ENCODE measurements at places on chromosomes 7 and 10. TPM values are rescaled to one million over a fixed set of nuclear protein-coding genes. Genes with fewer than 3 reads are reported as not detected.

GRCh38 chr10:43408331-43408709, 666 bp downstream of the HNRNPF start:
- DNase-seq: no peak

DNA sequence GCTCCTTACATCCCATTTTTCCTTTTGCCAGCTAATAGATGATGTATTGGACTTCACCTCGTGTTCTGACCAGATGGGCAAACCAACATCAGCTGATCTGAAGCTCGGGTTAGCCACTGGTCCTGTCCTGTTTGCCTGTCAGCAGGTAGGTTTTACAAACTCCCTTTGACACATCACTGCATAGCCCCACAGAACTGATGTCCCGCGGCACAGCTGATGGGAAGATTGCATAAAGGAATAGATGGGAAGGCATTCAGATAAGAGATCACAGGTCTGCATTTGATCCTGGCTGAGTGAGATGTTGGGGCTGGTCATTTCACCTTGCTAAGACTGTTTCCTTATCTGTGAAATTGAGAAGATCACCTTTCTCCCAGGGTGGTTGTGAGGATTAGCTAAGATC, 37.9 kb downstream of the PDSS1 start:
- no peak for DNase-seq

DNA sequence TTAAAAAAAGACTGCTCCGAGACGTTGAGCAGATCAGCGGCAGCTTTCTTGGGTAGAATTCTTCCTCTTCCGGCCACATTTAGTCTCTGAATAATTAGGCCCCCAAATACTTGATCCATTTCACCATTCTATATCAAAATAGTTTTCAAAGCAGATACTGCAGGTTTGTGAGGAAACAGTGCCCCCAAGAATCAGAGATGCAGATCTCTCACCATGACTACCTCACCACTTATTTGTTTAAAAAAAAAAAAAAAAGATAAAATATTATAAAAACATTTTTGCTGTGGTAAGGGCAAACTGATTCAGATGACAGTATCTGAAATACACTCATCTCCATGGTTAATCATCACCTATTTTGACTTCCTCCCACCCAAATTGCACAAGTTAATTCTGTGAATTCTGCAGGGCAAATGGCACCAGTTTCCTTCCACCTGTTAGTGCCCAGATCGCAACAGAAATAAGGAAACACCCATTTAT, 210.4 kb downstream of the FAM107B start:
- DNase-seq: no peak

- peak; percentile 48 for DNase-seq
These were observed 84.3 kb upstream of the PHF14 start for GRCh38 chr7:10889266-10889898.

- no peak for DNase-seq
These were observed 41.0 kb upstream of the SLC29A3 start for GRCh38 chr10:71277914-71278665.

DNA sequence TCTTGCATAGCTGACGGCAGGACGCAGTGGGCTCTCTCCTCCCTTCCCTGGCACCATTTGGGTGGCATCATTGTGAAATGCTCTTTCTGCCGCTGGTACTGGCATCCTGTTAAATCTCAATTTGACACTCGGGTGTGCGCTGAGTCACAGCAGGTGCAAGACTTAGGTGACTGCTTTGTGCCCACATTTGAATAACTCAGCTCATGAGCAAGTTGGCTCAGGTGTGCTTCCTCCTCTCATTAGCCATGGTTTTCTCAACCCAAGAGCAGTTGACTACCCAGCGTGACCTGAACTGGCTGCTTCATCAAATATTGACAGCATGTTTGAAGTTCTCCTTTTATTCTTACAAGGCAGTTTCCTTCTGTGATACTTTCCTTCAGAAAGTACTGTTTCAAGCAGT, 24.6 kb upstream of the NFE2L3 start:
- no peak for DNase-seq

The LRRC18 gene
- total RNA-seq: not detected

The ZC3HAV1L gene
- total RNA-seq: 11.8 TPM

The SUGCT gene
- total RNA-seq: 4.4 TPM

All from HCT116 (cell line).